ENCODE measurements at places on chromosomes 7 and 10.

GRCh38 chr7:25124465-25125136, 459 bp downstream of the CYCS start:
- DNase-seq = no peak

- no peak for DNase-seq
These were observed 139.7 kb upstream of the SH2B2 start for GRCh38 chr7:102147008-102147407.

DNA sequence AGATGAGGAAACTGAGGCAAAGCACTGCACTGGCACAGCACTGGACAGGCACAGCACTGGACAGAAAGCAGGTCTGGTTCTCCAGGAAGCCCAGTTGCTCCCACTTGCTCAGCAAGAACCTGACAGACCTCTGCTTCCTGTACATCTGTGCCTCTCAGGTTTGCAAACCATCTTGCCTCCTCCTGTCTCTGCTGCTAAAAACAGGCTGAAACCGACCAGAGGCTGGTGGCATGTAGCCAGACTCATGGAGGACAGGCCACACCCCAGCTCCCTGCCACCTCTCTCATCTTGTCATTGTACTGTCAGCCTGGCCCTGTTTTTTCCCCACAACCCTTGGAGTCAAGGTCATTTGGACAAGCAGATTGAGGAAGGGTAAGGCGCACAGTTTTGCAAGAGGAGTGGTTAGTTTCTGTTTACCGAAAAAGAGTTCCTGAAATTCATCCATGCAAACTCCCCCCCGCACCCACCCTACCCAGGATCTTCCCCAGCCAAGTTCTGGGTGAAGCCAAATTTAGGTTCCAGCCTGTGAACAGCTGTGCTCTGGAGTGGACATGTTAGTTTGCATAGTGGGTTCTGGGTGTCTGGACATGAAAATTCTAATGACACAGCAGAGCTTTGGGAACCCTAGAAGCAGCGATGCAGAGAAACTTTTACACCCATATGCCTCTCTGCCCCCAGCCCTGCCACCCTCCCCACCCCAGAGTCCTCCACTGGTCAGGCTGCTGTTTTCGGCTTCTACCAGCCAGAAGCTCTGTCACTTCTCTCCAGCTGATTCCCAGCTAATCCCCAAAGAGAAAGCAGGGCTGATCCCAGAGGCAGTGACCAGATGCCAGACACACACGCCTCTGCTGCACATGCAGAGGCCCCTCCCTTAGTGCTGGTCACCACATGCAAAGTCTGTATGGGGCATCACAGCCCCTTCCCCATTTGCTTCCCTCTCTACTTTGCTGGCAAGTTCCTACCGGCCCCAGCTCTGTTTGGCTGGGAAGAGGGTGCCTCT, 8.5 kb upstream of the C10orf105 start:
- peak; percentile 57 for DNase-seq

- peak; percentile 58 for DNase-seq
These were observed 173.6 kb upstream of the IMMP2L start for GRCh38 chr7:111735661-111736551.

- DNase-seq = no peak
These were observed 249.2 kb upstream of the ZNF32 start for GRCh38 chr10:43897765-43898419.

DNA sequence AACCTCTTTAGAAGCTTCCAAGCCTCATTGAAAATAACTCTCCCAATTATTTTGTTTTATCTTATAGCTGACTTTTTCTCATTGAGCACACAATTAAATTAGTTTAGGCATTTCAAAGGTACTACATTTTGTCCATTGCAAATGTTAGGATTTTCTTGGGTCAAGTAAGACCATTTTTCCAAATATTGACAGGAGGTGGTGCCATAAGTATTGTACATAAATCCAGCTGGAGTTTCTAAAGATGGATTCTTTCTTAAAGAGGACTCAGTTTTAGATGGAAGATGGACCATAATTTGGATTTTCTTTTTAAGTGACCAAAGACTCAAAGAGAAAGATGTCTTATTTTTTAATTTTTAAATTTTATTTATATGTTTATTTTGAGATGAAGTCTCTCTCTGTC, 12.3 kb upstream of the OPN4 start:
- DNase-seq = no peak

Measured in activated CD4-positive, alpha-beta T cell treated with anti-CD3 and anti-CD28 coated beads, Interleukin-2, amount 50 U/mL, for 24 hours (primary cell).